Urinary bladder (tissue), 4 donors: ENCODE measurements at places on chromosomes 5 and 9.

GRCh38 chr5:146620031-146620668 lies 104.2 kb upstream of the GPR151 start:
- DNase-seq: no peak

DNA sequence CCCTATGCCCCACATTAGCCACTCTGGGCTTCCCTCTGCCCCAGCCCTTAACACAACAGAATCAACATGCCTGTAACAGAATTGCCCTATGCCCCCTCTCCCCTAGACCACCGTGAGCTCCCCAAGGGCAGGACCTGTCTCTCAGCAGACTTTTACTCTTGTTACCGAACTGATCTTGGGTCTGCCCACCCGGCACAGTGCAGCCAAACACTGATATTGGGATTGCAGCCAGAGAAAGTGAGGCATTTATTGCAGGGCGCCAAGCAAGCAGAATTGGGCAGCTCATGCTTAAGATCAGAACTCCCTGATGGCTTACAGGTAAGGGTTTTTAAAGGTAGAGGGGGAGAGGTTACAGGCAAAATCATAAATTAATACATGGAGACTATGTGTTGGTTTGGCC lies 33.5 kb upstream of the KCNIP1 start:
- DNase-seq: no peak

- DNase-seq: no peak
Measured at GRCh38 chr9:123062351-123063176, 29.1 kb downstream of the GPR21 start.

DNA sequence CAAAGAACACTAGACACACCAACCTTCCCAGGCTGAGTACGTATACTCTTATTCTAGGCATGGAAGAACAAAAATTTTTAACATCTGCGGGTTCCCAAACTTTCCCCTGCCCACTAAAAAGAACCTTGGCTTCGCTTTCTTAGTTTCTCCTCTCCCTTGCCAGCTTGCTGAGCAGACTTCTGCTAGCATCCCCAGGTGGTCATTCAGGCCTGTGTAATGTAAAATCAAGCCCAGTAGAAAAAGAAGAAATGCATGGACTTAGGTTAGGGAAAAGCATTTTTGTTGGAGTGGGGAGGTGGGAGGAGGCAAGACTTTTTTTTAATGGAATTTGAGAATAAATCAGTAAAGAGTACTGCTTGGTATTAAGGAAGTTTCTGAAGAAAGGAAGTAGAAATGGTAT lies 331.0 kb upstream of the TLE4 start:
- DNase-seq: no peak

GRCh38 chr5:115424030-115424429 lies 120.5 kb downstream of the FEM1C start:
- DNase-seq: no peak

DNA sequence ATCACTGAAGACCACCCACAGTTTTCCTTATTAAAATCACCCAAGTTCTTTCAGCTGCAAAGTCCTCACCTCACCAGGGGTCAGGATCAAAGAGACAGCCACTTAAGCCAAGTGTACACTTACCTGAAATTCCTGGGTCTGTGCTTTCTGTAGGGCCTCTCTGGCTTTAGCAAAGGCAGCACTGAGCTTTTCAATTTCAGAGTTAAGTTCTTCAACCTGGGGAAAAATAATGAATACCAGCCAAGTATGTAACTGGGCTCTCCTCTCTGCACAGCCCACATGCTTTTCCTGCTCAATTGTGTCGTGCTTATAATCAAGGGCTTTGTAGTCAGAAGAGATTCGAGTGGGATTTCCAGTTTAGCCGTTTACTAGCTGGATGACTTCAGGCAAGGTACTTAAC lies 55.1 kb downstream of the CDK5RAP2 start:
- DNase-seq: no peak

- no peak for DNase-seq
Measured at GRCh38 chr9:35948451-35948850, 9.5 kb downstream of the OR2S2 start.

GRCh38 chr5:139844472-139845145 lies 49.0 kb downstream of the PSD2 start:
- no peak for DNase-seq

- no peak for DNase-seq
Measured at GRCh38 chr9:34684816-34685215, 6.3 kb downstream of the CCL19 start.

GRCh38 chr5:74787424-74787823 lies 20.4 kb downstream of the NSA2 start:
- DNase-seq: no peak

DNA sequence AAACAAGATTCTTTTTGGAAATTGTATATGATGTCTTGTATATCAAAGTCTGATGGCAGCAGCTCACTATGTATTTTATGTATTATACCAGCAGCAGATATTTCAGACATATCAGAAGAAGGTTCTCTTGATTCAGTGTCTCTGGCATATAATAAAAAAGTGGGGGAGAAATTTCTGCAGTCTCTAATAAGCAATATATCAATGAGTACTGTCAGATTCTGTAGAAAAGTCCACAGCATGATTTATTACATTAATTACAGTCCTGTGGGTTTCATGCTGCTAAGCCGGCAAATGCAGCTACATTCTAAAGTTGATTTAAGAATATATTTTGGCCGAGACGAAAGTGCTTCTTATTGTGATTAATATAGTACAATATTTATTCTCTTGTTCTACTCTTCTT lies 113.1 kb downstream of the KIAA1958 start:
- no peak for DNase-seq

- DNase-seq: no peak
Measured at GRCh38 chr5:148933903-148934432, 107.6 kb downstream of the ADRB2 start.

DNA sequence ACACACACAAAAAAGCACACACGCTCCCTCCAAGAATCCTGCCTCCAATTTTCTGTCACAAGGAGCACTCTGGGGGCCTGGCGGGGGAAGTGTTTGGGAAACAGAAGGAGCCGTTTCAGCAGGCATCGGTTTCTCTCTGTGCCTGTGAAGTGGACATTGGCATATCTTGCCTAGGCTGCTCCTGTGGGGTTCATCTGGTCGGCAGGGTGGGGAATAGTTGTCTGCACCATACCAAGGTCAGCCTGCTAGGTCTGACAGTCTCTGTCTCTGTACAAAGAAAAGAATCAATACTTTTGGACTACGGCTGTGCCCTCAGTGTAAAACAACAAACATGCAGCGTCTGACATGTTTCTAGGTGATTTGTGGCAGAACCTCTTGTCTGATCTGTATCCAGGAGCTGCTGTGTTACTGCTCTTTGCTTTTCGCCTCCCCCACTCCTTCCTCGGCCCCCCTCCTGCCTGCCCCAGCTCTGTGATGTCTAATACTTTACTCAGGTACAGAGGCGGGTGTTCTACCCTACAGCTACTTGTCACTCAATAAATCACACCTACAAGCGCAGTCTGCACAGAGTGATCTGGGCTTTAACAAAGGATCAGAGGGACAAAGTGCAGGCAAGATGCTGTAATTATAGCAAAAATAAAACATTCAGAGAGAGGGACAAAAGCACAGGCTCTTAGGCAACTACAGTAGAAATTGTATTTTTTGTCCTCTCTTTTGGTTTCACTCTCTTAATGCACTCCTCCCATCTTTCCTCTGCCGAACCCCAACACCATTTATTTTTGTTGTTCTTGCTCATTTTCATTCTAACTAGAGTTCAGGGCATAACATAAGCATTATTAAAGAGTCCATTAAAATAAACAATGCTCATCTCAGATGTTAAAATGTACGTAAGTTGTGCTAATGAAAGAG lies 216.7 kb downstream of the BNC2 start:
- no peak for DNase-seq

GRCh38 chr9:129665389-129665775 lies at the start of gene PRRX2:
Gene PRRX2, plus strand, starts transcription at chr9:129665647. Its CDS starts 221 bp downstream, at chr9:129665868.
- no peak for DNase-seq

GRCh38 chr9:31045810-31046209 lies 1338.6 kb upstream of the ACO1 start:
- DNase-seq: no peak

- peak; percentile 57 for DNase-seq
Measured at GRCh38 chr5:180084638-180085561, 13.3 kb upstream of the RNF130 start.

DNA sequence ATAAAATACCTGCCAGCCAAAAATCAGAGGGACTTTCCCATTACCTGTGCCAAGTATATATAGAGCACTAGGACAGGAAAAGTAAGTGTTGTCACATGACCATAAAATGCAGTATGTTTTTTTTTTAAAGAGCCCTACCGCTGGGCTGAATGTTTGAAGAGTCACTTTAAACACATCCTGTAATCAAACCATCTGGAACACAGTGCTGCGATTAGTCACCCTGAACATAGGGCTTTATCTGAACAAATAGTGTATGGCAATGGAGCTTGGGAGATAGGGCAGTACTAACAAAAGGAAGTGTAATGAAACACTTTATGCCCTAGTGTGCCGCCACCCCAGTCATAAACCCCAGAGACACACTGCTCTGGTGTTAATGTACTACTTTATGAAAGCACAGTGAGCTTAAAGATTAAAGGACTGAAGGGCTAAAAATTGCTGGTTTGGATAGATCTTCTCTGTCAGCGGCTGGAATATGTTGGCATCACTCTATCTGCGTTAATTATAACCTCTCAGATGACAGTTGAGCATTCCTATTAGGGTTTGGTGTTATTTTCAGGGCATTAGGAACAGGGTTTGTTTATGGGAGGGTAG lies 90.4 kb downstream of the ZNF608 start:
- no peak for DNase-seq

- no peak for DNase-seq
Measured at GRCh38 chr5:153902016-153902415, 136.7 kb downstream of the FAM114A2 start.

- no peak for DNase-seq
Measured at GRCh38 chr5:80042330-80042729, 7.2 kb downstream of the THBS4 start.

GRCh38 chr5:143418140-143418866 lies 14.8 kb upstream of the NR3C1 start:
- no peak for DNase-seq

GRCh38 chr5:16427587-16427986 lies 38.0 kb downstream of the ZNF622 start:
- DNase-seq: no peak
